Left renal pelvis (tissue), 4 donors: ENCODE measurements at places on chromosomes 5 and 9.

- no peak for DNase-seq
Observed at GRCh38 chr5:34412736-34413135, 243.4 kb upstream of the RAI14 start.

GRCh38 chr5:44809215-44809955 lies 638 bp downstream of the MRPS30 start:
- peak; percentile 27 for DNase-seq

DNA sequence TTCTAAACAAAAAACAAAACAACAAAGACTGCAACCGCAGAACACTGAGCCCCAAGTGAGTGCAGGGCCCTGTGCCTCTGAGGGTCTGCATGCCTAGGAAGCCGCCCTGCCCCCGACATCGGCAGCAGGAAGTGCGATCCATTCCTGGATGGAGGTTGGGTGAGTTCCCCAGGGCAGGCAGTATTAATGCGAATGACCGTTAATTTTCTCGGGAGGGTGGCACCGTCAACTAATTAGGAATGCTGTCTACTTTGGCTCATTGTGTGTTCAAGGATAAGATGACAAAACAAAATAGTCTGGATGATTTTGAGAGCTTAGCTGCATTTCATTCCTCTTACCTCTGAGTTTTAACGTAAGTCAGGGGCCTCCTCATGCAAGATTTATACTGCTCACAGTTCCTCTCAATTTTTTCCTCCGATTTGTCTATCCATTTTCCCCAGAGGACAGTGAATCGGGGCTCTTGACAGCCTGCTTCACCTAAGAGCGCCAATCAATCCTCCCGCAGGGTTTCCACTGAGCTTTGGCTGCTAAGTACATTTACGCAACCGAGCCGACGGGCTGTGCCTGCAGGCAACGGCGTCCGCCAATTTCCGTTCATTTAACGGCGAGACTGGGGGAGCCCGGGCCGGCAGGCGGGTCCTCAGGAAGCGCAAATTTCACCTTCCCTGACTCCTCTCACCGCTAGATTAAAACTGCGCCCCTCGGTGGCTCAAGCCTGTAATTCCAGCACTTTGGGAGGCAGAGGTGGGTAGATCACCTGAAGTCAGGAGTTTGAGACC lies 2.9 kb upstream of the NXNL2 start:
- no peak for DNase-seq

DNA sequence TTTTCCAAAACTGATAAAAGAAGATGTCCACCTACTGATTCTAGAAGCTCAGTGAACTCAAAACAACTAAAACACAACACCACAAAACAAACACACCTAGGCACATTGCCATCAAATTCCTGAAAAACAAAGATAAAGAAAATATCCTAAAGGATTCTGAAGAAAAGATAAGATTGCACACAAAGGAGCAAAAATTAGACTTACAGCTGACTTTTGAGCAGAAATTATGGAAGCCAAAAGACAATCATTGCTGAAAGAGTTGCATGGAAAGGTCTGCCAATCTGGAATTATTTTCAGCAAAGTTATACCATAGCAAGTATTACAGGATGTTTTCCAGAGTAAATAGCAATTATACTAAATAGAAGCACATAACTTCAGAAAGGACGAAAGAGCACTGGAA lies 128.2 kb upstream of the IRX2 start:
- no peak for DNase-seq
